ENCODE measurements at places on chromosomes 13 and 19.

- DNase-seq = no peak
These were observed 5.6 kb downstream of the RPL36 start for GRCh38 chr19:5695649-5696195.

GRCh38 chr13:51618626-51619025, 34.4 kb downstream of the WDFY2 start:
- DNase-seq = no peak

DNA sequence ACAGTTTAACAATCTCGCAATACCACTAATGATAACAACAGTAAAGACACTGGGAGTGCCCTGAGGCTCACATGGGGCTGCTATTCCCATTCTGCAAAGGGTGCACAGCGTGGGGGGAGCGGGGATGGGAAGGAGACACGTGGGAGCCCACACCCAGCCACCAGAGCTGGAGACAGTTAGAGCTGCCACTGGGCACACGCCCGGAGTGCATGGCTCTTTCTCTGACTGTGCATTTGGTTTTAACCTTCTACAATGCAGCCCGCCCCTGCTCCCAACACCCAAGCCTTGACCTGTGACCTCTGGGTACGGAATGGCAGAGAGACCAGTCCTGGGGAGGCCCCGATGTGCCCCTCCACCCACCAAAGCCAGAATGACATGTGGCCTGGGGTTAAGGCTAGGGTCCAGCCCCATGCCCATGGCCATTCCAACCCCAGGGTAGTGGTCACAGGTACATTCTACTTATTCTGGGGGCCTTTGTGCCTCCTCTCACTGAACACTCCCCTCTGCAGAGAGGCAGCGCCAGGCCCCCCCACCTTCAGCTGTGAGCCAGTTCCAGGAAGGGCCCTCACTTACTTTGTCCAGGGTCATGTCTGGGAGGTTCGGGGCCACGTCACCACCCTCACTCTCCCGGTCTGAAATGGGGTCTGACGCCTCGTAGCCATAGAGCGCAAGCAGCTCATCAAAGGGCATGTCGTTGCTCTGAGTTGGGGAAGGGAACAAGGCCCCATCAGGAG, 17.1 kb downstream of the MIER2 start:
- DNase-seq = no peak

GRCh38 chr19:47240996-47241918, 10.3 kb upstream of the BBC3 start:
- DNase-seq = peak; percentile 74

GRCh38 chr13:99960663-99961311, 10.8 kb downstream of the ZIC5 start:
- DNase-seq = peak; percentile 39

- DNase-seq = peak; percentile 91
These were observed 1.5 kb upstream of the ELOF1 start for GRCh38 chr19:11560404-11561051.

GRCh38 chr13:44718467-44718866, 142.3 kb upstream of the TSC22D1 start:
- DNase-seq = no peak

- no peak for DNase-seq
These were observed 351.1 kb downstream of the DCT start for GRCh38 chr13:94128430-94128829.

GRCh38 chr19:21151460-21151859, 9.6 kb downstream of the ZNF431 start:
- no peak for DNase-seq

- no peak for DNase-seq
These were observed 1279.8 kb upstream of the PCDH9 start for GRCh38 chr13:68509734-68510621.

GRCh38 chr19:6849876-6850275, 37.5 kb upstream of the ADGRE1 start:
- DNase-seq = no peak

DNA sequence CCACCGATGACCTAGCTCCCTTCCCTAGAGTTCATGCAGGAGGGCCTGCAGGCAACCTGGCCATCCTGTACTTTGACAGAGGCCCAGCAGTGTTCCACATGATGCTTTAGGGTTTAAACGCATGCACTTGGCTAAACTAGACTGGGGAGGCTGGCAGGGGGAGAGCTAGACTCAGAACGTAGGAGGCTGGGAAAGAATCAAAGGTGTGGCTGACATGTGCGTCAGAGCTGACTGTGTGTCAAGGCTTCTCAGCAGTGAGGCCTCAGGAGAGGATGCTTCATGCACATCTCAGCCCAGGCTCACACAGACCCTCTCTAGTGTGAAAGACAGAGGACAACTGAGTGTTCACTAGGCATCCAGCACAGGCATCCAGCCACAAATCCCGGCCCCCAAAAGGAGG, 28.7 kb downstream of the DNMT1 start:
- no peak for DNase-seq

DNA sequence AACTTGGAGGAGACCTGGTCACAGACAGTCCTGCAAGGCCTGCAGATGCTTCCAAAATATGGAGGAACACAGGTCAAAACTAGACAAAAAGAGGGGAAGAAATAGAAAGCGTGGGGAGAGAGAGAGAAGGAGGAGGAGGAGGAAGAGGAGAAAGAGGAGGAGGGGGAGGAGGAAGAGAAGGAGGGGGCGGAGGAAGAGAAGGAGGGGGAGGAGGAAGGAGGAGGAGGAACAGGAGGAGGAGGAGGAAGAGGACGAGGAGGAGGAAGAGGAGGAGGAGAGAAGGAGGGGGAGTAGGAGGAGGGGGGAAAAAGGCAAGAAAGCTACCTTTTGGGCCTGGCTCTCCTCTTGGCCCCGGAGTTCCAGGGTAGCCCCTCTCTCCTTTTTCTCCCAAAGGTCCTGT, 105.8 kb downstream of the COL4A1 start:
- DNase-seq = no peak

GRCh38 chr13:59354665-59355369, 808.9 kb downstream of the DIAPH3 start:
- no peak for DNase-seq

DNA sequence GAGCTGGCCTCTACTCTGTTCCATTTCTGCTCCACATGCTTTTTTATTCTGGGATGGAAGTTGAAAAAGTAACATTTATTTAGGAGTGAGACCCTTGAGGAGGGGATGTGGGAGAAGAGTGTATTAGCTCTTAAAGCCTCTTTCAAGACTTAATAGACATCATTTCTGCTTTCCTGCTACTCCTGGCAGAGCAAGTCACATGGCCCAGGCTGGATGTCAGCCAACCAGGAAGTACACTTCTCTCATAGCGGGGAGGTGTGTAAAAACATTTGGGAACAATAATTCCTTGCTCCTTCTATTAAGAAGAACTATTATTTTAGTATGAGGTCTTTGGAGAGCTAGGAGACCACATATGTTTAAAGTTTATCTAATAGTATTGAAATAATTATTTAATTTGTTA, 40.6 kb upstream of the FAM216B start:
- no peak for DNase-seq

DNA sequence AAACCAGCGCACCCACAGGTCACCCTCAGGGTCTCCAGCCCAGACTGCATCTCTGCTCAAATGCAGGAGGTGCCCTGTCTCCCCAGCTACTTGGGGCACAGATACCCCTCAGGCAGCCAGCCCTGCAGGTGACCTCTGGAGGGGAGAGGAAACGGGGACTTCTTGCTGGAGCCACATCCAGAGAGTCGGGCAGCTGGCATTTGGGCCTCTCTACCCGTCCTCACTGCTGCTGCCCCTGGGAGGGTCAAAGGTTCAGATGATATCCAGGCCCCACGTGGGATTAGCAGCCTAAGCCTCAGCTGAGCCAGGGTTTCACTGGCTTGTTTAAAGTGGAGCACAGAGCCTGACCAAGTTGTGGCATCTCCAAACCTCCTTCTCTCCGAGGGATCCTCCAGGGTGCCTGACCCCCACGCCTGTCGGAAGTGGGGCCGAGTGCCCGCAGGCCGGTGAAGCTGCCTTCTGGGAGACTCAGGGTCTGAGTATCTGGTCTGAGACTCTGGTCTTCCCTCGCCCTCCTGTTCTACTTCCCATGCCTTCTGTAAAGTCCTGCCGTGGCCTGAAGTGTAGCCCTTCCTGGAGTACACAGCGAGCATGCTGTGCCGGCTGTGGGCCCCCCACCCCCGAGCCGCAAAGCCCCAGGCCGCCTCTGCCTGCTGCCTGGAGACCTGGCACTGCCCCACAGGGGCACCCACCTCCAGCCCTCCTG, 2.1 kb downstream of the RASA3 start:
- DNase-seq = peak; percentile 57

GRCh38 chr13:88022431-88023208, 351.4 kb downstream of the SLITRK5 start:
- no peak for DNase-seq

GRCh38 chr13:76708138-76708688, 178.0 kb downstream of the KCTD12 start:
- no peak for DNase-seq

GRCh38 chr19:50204811-50205675, 1.6 kb downstream of the MYH14 start:
- peak; percentile 93 for DNase-seq

DNA sequence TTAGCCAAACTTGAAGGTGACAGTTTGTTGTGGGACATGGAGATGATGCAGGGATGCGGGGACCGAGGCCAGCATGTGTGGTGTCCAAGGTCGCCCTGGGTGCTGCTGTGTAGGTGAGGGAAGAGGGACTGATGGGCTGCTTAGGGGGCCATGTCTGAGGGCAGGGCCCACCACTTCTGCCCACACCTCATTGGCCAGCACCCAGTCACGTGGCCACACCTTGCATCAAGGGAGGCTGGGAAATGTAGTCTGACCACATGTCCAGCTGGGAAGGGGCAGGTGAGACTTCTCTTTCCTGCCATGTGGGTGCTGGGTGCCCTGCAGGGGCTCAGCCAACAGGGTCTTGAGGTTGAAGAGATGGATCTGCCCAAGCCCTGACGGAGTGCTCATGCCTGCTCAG, 88.9 kb downstream of the KDM4B start:
- peak; percentile 33 for DNase-seq

GRCh38 chr19:19487950-19488874, 27.1 kb downstream of the TSSK6 start:
- peak; percentile 24 for DNase-seq

DNA sequence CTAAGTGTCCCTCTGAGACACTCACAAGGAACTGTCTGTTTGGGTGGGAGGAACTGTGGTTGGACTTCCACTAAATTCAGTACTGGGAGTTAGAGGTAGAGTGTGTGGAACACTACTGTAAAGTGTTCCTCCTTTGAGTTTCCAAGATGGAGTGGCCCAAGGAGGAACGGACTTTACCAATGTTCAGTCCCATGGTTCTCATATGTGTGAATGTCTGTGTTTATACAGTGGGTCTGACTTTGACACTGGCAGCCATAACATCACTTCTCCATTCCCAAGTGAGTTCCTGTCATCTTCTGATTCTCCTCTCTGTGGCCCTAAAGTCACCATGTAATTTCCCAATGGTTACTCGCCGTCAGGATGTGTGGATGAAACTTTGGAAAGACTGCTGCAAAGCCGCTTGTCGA, 136.8 kb upstream of the SERP2 start:
- no peak for DNase-seq

- no peak for DNase-seq
These were observed 12.6 kb upstream of the SIGLEC6 start for GRCh38 chr19:51544038-51544437.

- DNase-seq = no peak
These were observed 1711.8 kb downstream of the EFNB2 start for GRCh38 chr13:104823709-104824108.

DNA sequence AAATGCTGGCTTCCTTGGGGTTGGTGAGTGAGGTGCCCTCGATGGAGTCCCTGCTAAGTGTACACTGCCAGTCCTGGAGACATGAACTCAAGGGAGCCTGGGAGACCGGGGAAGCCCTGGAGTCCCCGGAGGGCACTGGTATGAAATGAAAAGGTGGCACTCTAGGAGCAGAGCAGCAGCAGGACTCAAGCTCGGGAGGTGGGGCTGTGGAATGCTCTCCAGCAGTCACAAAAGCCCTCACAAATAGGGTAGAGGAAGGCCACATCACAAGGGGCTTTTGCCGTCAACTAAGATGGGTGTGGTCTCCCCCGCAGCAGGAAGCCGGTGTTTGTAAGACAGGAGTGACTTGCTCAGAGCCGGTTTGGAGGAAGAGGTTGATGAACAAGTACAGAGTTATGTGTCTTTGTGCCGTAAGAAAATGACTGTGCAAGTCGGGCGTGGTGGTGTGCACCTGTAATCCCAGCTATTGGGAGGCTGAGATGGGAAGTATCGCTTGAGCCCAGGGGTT, 19.3 kb downstream of the CCNE1 start:
- DNase-seq = no peak

DNA sequence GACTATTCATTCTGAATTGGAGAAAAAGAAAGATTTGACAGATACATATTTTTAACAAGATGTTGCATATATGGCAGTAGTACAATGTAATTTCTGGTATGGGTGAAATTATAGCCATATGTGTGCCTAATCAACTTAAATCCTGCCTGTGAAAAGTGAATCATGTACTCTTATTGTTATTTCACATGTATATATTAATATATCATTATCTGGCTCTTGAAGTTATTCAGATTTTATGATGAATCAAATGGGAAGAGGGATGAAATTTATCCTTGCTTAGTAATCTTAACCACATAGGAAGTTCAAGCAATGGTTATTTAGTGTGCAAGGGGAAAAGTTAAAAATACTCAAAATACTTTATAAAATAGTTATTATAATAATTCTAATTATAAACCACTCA, 80.5 kb downstream of the GPC6 start:
- no peak for DNase-seq

- no peak for DNase-seq
These were observed 9.4 kb upstream of the NUP62 start for GRCh38 chr19:49938662-49939061.

- DNase-seq = no peak
These were observed 89.6 kb upstream of the ANKRD10 start for GRCh38 chr13:111004444-111004843.

- no peak for DNase-seq
These were observed 53.6 kb upstream of the UBL3 start for GRCh38 chr13:29903996-29904395.

DNA sequence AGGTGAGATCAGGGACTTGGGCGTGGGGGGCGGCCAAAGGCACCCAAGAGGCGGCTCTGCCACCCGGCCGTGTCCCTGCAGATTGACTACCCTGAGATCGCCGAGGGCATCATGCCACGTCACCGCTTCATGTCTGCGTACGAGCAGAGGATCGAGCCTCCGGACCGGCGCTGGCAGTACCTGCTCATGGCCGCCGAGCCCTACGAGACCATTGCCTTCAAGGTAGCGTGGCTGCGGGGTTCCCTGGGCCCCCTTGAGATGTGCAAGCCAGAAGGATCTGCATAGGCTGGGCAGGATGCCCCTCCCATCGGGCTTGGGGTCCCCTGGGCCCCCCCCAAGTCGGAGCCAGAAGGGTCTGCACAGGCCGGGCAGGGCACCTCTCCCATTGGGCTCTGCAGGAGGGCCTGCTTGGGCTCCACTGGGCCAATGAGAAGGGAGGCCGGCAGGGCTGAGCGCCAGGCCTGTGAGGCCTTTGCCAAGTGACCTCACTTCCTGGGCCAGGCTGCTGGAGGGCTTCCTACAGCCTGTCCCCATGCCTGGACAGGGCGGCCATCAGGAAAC, 2.2 kb upstream of the AMH start:
- no peak for DNase-seq

DNA sequence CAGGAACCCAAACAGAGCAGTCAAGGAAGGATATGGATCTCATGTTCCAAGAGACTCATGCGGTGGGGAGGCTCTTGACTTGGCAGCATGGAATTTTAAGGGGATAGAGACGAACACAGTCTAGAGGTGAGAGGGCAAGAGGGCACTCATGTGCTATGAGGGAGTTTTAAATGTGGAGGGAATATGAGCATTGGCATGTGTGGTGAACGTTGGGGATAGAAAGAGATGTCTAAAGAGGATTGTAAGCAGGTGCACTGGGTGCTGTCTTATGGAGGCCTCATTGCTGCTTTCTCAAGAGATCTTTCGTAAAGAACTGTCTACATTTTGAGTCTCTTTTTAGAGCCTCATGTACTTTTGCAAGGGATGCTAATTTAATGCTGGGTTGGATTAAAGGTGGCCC, 600.3 kb upstream of the GPC6 start:
- DNase-seq = no peak
